ENCODE measurements at places on chromosomes 13 and 19. TPM values are rescaled to one million over a fixed set of nuclear protein-coding genes. Genes with fewer than 3 reads are reported as not detected.

The DCT gene
- total RNA-seq: 0.09 TPM

The WDR62 gene
- total RNA-seq: 4.6 TPM

The TGDS gene
- 21.9 TPM for total RNA-seq

The POU2F2 gene
- total RNA-seq: 1.5 TPM

The WTIP gene
- total RNA-seq: 46.4 TPM

The SIGLEC10 gene
- total RNA-seq: not detected

The TNFSF11 gene
- not detected for total RNA-seq

The LHFPL6 gene
- total RNA-seq: 39.7 TPM

The BST2 gene
- 4.5 TPM for total RNA-seq

The SMIM24 gene
- total RNA-seq: not detected

The ERCC5 gene
- total RNA-seq: 84.1 TPM

The AMER2 gene
- total RNA-seq: not detected

The CYP2A6 gene
- 0.30 TPM for total RNA-seq

The GPX4 gene
- total RNA-seq: 159 TPM

The COX6B2 gene
- total RNA-seq: 0.09 TPM

The SLC1A5 gene
- total RNA-seq: 200 TPM

The VSTM2B gene
- total RNA-seq: not detected

The CEACAM4 gene
- total RNA-seq: not detected

The SIGLEC6 gene
- not detected for total RNA-seq

The OR7A5 gene
- not detected for total RNA-seq

The NALCN gene
- total RNA-seq: 27.0 TPM

The CGB8 gene
- total RNA-seq: not detected

The PRX gene
- total RNA-seq: 1.2 TPM

The KIR2DL3 gene
- total RNA-seq: not detected

The USHBP1 gene
- 0.05 TPM for total RNA-seq

The KCTD15 gene
- 60.5 TPM for total RNA-seq

The ZNF575 gene
- total RNA-seq: 0.30 TPM

The LHB gene
- not detected for total RNA-seq

The CATSPERD gene
- total RNA-seq: not detected

The SOX1 gene
- total RNA-seq: not detected

The MEDAG gene
- total RNA-seq: 5.0 TPM

The NCLN gene
- 65.6 TPM for total RNA-seq

The POGLUT2 gene
- total RNA-seq: 74.7 TPM

The PSG1 gene
- not detected for total RNA-seq

The LRCH1 gene
- total RNA-seq: 13.4 TPM

The ZNF221 gene
- total RNA-seq: 9.8 TPM

The ALOX5AP gene
- 6.8 TPM for total RNA-seq

The ZNF534 gene
- total RNA-seq: not detected

The ZNF260 gene
- total RNA-seq: 14.2 TPM

The KRI1 gene
- total RNA-seq: 9.8 TPM

The MRPS12 gene
- 28.2 TPM for total RNA-seq

Measured in smooth muscle cell of the umbilical artery (primary cell).